Muscle of leg (tissue), 16 donors: ENCODE measurements at places on chromosomes 16 and 17. TPM values are rescaled to one million over a fixed set of nuclear protein-coding genes. Genes with fewer than 3 reads are reported as not detected.

The MFAP4 gene
- total RNA-seq = 157 TPM

The CHST5 gene
- total RNA-seq = 0.22 TPM

The MRPS7 gene
- total RNA-seq = 71.7 TPM

The RBFOX1 gene
- 37.9 TPM for total RNA-seq

The MYOCD gene
- total RNA-seq = 0.44 TPM

The IGSF6 gene
- 2.5 TPM for total RNA-seq

The MEFV gene
- 0.27 TPM for total RNA-seq

The NHLRC4 gene
- 1.5 TPM for total RNA-seq

The SLC5A11 gene
- total RNA-seq = 0.04 TPM

The AURKB gene
- total RNA-seq = 13.5 TPM

The GINS3 gene
- total RNA-seq = 7.1 TPM

The MMP2 gene
- total RNA-seq = 277 TPM

The JPH3 gene
- total RNA-seq = 0.18 TPM

The KRT20 gene
- not detected for total RNA-seq

The HCRT gene
- total RNA-seq = 0.13 TPM

The KRT27 gene
- total RNA-seq = 0.18 TPM

The PARN gene
- total RNA-seq = 13.6 TPM

The SCO1 gene
- 26.8 TPM for total RNA-seq

The GLP2R gene
- not detected for total RNA-seq

- no peak for DNase-seq
Observed at GRCh38 chr17:14593956-14594355, 293.1 kb downstream of the HS3ST3B1 start.

DNA sequence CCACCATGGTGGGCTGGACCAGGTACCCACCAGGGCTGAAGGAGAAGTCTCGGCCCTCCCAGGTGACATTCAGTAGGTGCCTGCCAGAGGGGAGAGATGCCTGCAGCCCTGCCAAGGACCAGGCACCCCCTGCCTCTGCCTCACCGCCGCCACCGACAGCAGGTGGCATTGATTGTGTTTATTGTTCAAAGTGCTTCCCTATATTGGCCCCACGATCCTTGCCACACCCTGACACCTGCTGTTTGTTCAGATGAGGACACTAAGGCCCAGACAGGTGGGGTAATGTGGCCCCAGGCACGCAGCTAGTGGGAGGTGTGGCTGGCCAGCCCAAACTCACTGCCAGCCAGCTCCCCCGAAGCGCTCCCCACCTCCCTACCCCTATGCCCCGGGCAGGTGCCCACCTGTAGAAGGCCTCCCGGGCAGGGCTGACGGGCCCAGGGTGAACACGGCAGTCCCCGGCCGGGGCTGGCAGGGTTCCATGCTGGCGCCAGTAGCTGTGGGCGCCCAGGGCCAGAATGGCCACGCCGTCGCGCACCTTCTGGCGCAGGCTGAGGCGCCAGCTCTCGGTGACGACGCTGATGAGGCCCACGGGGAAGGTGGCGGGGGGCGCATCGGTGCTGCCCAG, 8.0 kb downstream of the GRIN2C start:
- no peak for DNase-seq

- no peak for DNase-seq
Observed at GRCh38 chr16:86567701-86568581, 1.3 kb downstream of the FOXC2 start.

DNA sequence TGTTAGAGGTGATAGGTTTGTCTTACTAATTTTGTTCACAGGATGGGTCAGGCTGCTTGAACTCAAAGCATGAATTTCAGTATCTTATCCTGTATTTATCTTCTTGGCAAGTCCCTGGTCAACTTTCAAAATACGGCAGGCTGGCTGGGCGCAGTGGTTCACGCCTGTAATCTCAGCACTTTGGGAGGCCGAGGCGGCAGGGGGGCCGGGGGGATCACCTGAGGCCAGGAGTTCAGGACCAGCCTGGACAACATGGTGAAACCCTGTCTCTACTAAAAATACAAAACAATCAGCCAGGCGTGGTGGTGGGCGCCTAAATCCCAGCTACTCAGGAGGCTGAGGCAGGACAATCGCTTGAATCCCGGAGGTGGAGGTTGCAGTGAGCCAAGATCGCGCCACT, 25.0 kb upstream of the RSL1D1 start:
- no peak for DNase-seq

DNA sequence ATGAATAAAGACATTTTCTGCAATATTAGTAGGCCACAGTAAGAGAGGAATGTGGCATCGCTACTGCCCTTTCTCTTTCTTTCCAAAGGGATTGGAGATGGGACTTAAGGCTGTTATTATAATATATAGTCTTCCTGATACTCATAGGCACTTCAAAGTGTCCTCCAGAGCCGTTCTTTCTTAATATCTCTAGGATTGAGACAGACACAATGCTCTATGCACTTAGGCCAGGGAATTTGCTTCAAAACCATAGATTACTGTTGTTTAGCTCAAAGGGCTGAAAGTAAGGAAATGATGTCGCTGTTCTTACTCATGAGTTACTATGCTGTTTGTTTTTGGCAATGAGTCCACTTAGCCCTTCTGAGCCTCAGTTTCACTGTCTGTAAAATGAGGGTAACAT, 590.5 kb downstream of the CDH11 start:
- no peak for DNase-seq

- DNase-seq = peak; percentile 93
Observed at GRCh38 chr16:87966064-87966645, 14.9 kb downstream of the BANP start.

- no peak for DNase-seq
Observed at GRCh38 chr17:4135489-4135888, 7.3 kb downstream of the ZZEF1 start.

- no peak for DNase-seq
Observed at GRCh38 chr17:61984821-61985220, 57.0 kb upstream of the INTS2 start.

- DNase-seq = no peak
Observed at GRCh38 chr16:10878644-10879501, 1.9 kb downstream of the CIITA start.

GRCh38 chr16:76780556-76780955, 410.4 kb upstream of the MON1B start:
- DNase-seq = no peak

DNA sequence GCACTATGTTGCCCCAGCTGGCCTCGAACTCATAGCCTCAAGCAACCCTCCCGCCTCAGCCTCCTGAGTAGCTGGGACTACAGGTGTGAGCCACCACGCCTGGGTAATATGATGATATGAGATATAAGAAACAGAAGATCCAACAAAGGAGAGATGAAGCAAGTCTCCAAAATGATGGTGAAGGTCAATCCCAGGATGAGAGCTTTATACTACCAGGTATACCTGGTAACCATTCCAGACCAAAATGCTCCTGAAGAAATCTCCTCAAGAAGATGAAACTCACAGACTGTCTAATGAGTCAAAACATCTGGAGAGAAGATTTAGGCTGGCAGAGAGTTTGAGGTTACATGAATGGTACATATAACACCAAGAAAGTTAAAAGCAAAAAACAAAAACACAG, 24.5 kb downstream of the INTS2 start:
- DNase-seq = no peak

- peak; percentile 71 for DNase-seq
Observed at GRCh38 chr16:17266608-17267313, 204.0 kb downstream of the XYLT1 start.

- DNase-seq = no peak
Observed at GRCh38 chr17:3755335-3756030, 31.8 kb downstream of the HASPIN start.

- DNase-seq = no peak
Observed at GRCh38 chr16:55817236-55817912, 15.5 kb downstream of the CES1 start.

GRCh38 chr16:81350306-81350615, 35.5 kb downstream of the GAN start:
- no peak for DNase-seq

DNA sequence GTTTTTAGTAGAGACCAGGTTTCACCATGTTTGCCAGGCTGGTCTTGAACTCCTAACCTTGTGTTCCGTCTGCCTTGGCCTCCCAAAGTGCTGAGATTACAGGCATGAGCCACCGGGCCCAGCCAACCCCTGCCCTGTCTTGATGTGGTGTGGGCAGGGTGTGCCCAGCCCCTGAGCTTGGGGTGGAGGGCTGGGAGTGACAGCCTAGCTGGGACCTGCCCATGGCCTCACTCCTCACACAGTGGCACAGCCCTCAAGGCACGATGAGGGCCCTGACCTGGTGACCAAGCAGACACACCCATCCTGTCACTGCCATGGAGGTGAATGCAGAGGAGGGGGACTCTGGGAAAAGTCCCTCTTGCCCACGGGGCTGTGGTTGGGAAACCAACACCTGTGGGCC, 3.0 kb downstream of the IL32 start:
- DNase-seq = no peak

- no peak for DNase-seq
Observed at GRCh38 chr16:85751698-85752501, 1.0 kb upstream of the C16orf74 start.

DNA sequence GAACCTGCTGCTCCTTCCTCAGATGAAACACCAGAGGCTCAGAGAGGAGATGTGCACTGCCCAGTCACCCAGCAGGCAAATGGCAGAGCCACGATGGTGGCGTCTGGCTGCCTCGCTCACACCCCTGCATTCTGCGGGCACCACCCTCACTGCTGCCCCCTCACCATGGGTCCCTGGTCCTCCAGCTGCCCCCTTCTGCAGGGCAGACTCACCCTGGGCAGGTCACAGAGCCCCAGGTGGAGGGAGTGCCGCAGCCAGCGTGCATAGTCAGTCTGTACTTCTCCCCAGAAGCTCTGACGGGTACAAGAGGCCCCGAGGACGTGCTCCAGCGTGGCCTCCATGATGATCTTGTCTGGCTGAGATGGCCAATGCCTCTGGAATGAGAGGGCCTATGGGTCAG, 52.9 kb downstream of the RMI2 start:
- DNase-seq = no peak

DNA sequence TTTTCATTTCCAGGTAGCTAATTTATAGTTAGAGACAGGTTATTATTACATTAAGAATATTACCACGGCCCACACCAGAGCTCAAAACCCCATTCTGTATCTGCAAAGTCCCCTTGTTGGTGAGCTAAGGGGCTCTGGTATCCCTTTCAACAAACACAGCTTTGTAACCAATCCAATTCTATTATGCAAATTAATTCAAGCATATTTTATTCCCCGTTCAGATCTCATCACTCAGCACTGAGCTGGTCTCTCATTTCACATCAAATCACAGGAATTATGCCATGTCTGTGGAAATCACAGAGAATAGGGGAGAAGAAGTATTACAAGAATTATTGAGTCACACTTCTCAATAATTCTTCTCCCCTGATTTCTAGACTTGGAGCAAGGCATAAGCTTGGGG, 111.7 kb downstream of the CDH11 start:
- peak; percentile 13 for DNase-seq

GRCh38 chr16:85243308-85243707, 131.0 kb upstream of the CIBAR2 start:
- no peak for DNase-seq

DNA sequence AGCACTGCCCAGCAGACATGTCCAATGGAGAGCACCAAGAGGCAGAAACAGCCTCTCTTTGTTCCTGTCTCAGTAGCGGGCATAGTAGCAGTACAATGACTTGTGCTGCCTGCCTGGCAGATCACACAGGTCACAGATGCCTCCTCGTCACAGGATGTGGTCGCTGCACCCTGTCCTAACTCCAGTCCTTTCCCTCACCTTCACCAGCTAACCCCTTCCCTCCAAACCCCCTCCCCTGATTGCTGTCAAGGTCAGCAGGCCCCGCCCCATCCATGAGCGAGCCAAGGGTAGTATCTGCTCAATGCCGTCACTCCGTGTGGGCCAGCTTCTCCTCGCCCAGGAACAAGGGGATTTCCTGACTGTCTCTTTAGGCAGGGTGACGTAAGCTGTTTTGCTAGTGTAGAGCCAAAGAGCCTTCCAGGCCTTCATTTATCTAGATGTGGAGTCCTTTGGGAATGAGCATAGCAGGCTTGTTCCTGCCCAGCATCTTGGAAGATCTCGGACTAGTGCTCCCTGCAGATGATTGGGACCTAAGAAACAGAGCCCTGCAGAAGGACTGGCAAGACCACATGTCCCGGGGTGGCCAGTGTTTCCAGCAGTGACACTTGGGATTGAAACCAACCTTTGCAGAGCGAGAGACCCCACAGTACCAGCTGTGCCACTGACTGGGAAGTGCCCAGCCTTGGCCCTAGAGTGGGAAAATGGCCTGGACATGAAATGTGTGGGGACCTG, 75.9 kb upstream of the TNRC6C start:
- DNase-seq = peak; percentile 86

- no peak for DNase-seq
Observed at GRCh38 chr17:67532326-67532871, 155.3 kb downstream of the PITPNC1 start.

GRCh38 chr16:56547949-56548567, 16.8 kb upstream of the MT4 start:
- DNase-seq = no peak

DNA sequence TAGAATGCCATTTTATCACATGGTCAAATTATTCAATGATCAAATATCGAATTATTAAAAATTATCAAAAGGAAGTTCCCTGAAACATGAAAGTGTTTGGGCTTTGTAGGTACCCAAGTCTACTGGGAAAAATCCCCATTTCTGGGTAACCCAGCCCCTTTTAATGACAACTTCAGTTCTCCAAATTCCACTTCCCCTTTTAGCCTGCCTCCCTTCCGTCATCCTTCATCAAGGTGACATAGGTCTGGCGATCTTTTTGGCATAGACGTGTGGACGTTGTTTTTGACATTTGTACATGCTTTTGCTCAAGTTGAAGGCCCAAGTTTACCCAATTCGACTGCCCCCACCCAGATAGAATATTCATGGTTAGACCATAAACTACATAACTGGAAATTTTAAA, 660.9 kb downstream of the MAF start:
- DNase-seq = no peak
